Naive B cell (primary cell): ENCODE measurements at places on chromosomes 3 and 15.

GRCh38 chr15:31215490-31216214 is 111.0 kb upstream of the KLF13 start:
- peak; percentile 80 for DNase-seq

DNA sequence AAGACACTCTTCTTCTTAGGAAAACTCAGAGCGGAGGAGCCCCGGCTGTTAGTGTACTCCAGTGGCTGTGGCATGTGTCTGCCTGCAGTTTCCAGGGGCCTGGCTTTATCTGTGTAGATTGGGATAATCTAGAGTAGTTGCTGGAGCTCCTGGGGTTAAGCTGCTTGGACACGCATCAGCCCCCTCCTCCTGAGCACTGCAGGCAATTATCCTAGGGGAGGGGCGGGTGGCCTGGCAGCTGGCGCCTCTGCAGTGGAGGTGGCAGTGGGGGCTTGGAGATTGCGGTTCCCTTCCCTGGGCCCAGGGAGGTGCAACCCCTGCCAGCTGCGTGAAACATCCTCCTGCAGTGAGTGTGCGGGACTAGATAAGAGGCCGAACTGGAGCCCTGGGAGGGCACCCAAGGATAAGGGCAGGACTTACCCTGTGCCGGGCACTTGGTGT is 68.2 kb downstream of the EFCAB12 start:
- no peak for DNase-seq

DNA sequence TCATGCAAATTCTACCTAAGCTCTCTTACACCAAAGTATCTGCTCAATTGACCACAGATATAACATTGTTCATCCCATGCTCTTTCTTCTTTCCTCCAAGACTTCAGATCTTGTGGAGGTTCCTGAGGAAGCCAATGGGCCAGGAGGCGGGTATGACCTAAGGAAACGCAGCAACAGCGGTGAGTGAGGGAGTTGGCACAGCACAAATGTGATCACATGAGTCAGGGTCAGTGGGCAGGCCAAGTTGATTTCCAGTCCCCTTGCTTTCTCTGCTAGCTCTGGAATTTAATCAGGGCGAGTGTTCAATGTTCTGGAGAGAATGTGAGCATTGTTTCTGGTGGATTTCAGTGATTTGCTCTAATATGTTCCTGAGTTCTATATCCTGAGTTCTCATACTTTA is 112.7 kb downstream of the STAC start:
- no peak for DNase-seq

GRCh38 chr15:97224191-97224641 is 736.3 kb upstream of the ARRDC4 start:
- no peak for DNase-seq

DNA sequence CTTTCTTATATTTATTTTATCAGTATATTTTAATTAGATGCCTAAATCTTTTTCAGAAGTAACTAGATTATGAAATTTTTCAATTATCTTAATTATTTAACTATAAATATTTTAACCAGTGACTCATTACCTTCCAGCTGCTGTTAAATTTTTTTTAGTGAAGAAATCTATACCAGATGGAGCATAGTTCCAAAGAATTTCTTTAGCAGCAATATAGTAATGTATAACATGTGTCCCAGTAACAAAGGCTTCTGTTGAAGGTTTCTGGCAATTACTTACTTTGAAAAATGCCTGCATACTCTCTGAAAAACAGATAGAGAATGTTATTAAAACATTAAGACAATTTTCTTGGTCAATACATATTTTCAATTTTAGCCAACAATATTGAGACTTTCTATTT is 45.1 kb upstream of the CP start:
- DNase-seq, result no peak

- DNase-seq, result no peak
Observed at GRCh38 chr15:58467722-58468423, 36.1 kb downstream of the LIPC start.

DNA sequence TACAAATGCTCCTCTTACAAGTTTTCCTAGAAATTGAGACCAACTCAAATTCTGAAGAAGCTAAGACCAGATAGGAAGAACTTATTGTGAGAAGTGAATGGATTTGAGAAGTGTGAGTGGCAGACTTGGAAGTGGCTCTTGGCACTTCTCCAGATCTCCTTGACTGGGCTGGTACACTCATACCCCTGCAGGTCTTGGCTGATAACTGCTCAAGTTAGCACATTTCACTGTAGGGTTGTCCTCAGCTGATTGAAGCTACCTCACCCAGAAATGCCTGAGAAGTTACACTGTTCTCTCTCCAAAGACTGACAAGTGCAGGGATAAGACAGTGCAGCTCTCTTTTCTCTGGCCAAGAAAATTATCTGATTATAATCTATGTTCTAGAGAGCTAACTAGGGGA is 16.5 kb upstream of the CLDN1 start:
- DNase-seq, result no peak

- no peak for DNase-seq
Observed at GRCh38 chr3:105579439-105579838, 212.7 kb downstream of the ALCAM start.

DNA sequence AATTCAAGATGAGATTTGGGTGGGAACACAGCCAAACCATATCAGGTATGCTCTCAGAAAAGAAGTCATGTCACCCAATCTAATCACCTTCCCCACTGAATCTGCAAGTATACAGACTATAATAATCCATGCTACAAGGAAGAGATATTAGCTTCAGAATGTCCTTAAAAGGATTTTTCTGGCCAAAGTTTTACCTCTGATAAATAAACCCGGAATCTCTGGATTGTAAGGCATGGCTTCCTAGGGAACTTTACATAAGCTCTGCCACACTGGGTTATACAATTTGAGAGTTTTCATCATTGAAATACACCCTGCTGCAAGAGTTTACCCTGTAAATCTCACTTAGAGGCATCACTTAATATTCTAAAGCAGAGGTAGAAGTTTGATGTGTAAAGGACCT is 330.5 kb upstream of the KCNMB2 start:
- DNase-seq, result no peak

GRCh38 chr3:153260681-153261080 is 98.7 kb downstream of the RAP2B start:
- no peak for DNase-seq

- no peak for DNase-seq
Observed at GRCh38 chr3:58260261-58260731, 22.7 kb downstream of the ABHD6 start.

- DNase-seq, result no peak
Observed at GRCh38 chr15:90221246-90221900, 12.4 kb downstream of the CIB1 start.

DNA sequence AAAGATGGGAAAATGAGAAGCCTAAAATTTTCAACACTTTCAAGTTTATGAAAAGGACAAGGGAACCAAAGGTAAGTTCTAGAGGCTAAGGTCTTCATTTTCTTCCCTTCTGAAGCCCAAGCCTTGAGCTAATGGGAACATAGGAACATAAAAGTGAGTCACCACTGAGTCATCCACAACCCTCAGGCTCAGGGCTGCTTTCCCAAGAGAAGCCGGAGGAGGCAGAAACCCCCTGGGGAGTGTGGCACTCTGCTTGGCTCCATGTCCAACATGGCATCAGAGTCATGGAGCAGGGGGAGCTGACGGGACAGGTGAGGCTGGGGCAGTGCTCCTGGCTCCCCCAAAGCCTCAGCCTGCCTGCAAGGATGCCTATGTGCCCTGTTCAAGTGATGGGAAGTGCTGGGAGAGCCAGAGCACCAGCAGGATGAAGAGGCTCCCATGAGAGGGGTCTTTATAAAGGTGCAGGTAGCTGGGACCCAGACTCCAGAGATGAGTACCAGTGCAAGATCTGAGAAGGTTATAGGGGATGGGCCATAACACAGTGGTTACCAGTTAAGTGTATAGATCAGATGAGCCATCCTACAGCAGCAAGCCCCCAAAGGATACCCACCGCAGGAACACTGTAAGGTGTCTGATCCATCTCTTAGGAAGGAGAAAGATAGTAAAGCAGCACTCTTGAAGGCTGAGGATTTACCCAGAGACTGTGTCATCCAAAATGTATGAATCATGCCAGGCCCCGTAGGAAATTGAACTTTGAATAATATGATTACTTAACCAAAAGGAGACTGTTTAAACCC is 31.8 kb upstream of the RYR3 start:
- DNase-seq, result no peak

DNA sequence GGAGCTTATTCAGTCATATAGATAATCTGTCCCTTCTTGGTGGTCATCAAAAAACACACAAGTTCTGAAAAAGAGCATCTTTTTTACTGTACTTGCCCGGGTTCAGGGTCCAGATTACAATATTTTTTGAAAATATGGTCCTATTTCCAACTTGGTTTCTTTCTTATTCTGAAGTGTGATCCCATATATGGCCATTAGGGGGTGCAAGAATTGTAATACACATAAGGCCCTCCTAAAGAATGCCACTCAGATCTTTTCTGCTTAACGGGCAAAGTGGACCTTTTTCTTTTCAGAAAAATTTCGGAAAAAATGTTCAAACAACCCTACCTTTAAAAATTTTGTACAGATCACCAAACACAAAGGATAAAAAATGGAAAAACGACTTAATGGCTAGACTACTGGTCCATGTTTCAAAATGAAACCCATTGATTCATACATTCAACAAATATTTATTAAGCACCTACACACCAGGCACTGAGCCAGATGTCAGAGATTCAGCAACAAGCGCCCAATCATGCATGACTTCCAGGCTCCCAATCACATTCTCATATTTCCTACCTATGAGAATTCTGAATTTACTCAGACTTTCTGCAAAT is 102.0 kb upstream of the MYRIP start:
- DNase-seq, result no peak

- DNase-seq, result no peak
Observed at GRCh38 chr15:95105229-95105628, 873.9 kb downstream of the MCTP2 start.

- DNase-seq, result no peak
Observed at GRCh38 chr3:121975702-121976302, 46.2 kb downstream of the ILDR1 start.

DNA sequence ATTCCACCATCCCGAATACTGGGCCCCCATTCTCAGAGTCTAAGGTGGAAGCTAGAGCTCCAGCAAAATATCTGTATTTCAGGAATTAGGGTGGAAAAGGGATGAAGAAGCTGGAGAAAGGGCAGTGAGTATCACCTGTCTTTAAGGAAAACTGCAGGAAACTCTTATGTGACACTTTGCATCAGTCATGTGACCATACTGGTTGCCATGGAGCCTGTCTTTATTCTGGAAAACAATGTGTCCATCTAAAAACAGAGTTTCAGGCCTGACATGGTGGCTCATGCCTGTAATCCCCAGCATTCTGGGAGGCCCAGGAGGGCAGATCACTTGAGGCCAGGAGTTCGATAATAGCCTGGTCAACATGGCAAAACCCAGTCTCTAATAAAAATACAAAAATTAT is 52.9 kb upstream of the FSIP1 start:
- no peak for DNase-seq

DNA sequence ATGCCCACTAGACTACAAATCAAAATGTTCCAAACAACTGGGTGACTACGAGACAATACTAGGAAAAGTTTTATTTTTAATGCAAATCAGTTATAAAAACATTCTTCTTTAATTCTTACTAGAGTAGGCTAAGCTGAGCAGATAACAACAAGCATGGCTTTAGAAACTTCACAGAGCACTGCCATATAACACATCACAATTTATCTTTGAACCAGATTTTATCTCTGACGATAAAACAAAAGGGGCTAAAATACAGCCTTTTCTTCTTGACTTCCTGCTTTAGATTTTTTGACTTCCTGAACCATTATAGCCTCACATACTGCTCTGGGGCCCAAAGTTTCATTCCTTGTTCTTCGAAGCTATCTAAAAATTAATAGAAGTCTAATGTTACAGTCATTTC is 25.9 kb downstream of the TBC1D2B start:
- no peak for DNase-seq

GRCh38 chr15:81839387-81839786 is 206.4 kb downstream of the MEX3B start:
- DNase-seq, result no peak

GRCh38 chr15:91988071-91988470 is 134.6 kb downstream of the SLCO3A1 start:
- DNase-seq, result no peak

GRCh38 chr3:52872245-52872644 is 25.1 kb downstream of the STIMATE start:
- DNase-seq, result no peak

DNA sequence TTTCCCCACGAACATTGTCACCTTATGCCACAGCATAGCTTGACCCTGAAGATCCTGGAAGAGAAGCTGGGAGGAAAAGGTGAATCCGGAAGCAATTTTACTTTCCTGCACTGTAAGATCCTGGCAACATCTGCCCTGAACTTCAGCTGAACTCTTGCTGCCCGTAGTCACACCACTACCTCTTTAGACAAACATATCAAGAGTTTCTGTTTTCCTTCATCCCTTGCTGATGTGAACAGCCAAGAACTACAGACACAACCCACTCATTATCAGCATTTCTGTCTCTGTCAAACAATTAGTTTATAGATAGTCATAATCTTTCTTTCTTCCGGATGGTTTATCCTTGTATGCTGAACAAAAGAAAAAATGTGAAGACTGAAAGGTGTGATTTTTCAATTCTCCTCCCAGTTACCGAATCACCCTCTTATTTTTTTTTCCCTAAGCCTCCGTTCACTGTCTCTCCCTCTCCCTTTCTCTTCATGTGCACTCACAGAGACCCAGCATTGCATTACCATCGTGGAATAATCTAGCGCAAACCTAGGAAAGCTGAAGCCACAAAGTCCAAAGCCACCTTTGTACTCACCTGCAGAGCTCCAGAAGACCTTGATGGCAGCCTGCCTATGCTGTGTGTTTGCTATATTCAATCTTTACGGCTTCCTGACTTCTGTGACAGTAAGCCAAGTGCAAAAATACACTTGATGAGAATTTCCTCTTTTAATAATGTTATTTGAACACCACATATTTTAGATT is 229.2 kb downstream of the CDIN1 start:
- DNase-seq, result no peak

DNA sequence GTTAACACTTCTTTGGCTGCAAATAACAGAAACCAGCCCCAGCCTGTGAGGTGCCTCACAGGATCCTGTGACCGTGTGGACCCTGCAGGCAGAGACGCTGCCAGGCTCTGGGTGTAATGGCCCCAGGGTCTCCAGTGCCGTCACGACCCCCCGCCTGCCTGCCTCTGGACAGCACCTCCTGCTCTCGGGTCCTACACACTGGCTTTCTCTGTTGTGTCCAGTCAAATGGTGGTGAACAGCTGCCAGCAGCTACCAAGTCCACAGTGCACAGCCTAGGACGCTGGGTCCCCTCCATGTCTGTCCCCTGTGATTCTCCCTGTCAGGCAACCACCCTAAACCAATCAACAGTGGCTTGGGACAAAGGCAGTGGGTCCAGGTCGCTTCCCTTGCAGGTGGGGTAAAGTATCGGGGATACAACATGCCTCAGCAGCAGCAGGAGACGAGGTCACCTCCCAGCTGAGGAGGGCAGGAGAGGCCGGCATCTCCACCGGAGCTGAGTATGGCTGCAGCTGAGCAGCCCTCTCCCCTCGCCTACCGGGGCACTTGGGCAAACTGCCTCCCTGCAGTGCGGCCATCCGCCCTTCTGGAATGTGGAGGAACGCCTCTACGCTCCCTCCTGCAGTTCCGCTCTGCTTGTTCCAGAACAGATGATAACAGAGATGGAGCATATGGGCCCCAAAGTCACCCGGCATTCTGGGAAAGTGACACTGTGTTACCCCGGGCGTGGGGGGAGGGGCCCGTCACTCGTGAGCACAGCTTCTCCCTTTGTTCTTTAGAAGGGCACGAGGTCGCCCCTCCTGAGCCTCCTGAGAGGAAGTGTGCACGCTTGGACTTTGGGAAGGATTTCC is 21.1 kb upstream of the SKOR1 start:
- DNase-seq, result no peak
